ENCODE measurements at places on chromosomes 1 and 21. TPM values are rescaled to one million over a fixed set of nuclear protein-coding genes. Genes with fewer than 3 reads are reported as not detected.

The MTARC1 gene
- total RNA-seq: 0.93 TPM

The SLC45A3 gene
- total RNA-seq: 11.6 TPM

The IL19 gene
- total RNA-seq: not detected

The AKNAD1 gene
- not detected for total RNA-seq

The BLZF1 gene
- 16.8 TPM for total RNA-seq

The PTCH2 gene
- 0.19 TPM for total RNA-seq

The GSTM4 gene
- 3.3 TPM for total RNA-seq

The CYP4B1 gene
- total RNA-seq: not detected

The PIAS3 gene
- 37.5 TPM for total RNA-seq

The NGF gene
- not detected for total RNA-seq

The TRAF3IP3 gene
- not detected for total RNA-seq

The UBL4B gene
- not detected for total RNA-seq

The VCAM1 gene
- total RNA-seq: 61.9 TPM

The ALDH4A1 gene
- 28.0 TPM for total RNA-seq

The AIM2 gene
- total RNA-seq: not detected

The CYP4A22 gene
- total RNA-seq: not detected

The SLC35F3 gene
- 0.87 TPM for total RNA-seq

The CTSS gene
- total RNA-seq: 137 TPM

The INSRR gene
- total RNA-seq: not detected

The OR2L2 gene
- not detected for total RNA-seq

The FBXO2 gene
- 0.12 TPM for total RNA-seq

The ERG gene
- total RNA-seq: 118 TPM

The CELA3B gene
- not detected for total RNA-seq

The SPRR2D gene
- not detected for total RNA-seq

The CAMSAP2 gene
- total RNA-seq: 23.2 TPM

The CFAP141 gene
- not detected for total RNA-seq

The ERO1B gene
- 3.7 TPM for total RNA-seq

The RRP15 gene
- total RNA-seq: 5.1 TPM

The CRP gene
- total RNA-seq: not detected

The CA6 gene
- not detected for total RNA-seq

The KANK4 gene
- not detected for total RNA-seq

The SAMSN1 gene
- total RNA-seq: 0.23 TPM

The DNM3 gene
- total RNA-seq: 3.4 TPM

The MAP10 gene
- total RNA-seq: 1.3 TPM

The NAXE gene
- 76.2 TPM for total RNA-seq

The SLC9C2 gene
- not detected for total RNA-seq

The OR2M7 gene
- not detected for total RNA-seq

The ESPN gene
- total RNA-seq: 0.15 TPM

The S100A5 gene
- not detected for total RNA-seq

The OTUD3 gene
- 3.9 TPM for total RNA-seq

The FAM229A gene
- 5.5 TPM for total RNA-seq

The GFI1 gene
- total RNA-seq: 0.35 TPM

The TFF2 gene
- total RNA-seq: not detected

The DISP3 gene
- 0.58 TPM for total RNA-seq

The MRPS6 gene
- 26.4 TPM for total RNA-seq

The LAX1 gene
- not detected for total RNA-seq

The CHI3L2 gene
- not detected for total RNA-seq

The PGLYRP4 gene
- not detected for total RNA-seq

All from glomerular endothelial cell (primary cell).